ENCODE measurements at places on chromosomes 3 and 15. TPM values are rescaled to one million over a fixed set of nuclear protein-coding genes. Genes with fewer than 3 reads are reported as not detected.

Gene SLC28A1
- 0.18 TPM for total RNA-seq

Gene EHHADH
- total RNA-seq: 12.8 TPM

Gene ARGFX
- not detected for total RNA-seq

Gene SERINC4
- total RNA-seq: 0.18 TPM

Gene TMOD3
- 22.7 TPM for total RNA-seq

Gene INO80
- total RNA-seq: 11.1 TPM

Gene ZDHHC23
- total RNA-seq: 2.2 TPM
